ENCODE measurements at places on chromosomes 13 and 19. TPM values are rescaled to one million over a fixed set of nuclear protein-coding genes. Genes with fewer than 3 reads are reported as not detected.
A peak's percentile ranks its signal among the peaks of the same experiment; 100 is the strongest.

- no peak for DNase-seq
Measured at GRCh38 chr13:76865109-76865508, 21.1 kb downstream of the KCTD12 start.

GRCh38 chr19:17680230-17680722 lies 7.9 kb downstream of the UNC13A start:
- DNase-seq: peak; percentile 48

DNA sequence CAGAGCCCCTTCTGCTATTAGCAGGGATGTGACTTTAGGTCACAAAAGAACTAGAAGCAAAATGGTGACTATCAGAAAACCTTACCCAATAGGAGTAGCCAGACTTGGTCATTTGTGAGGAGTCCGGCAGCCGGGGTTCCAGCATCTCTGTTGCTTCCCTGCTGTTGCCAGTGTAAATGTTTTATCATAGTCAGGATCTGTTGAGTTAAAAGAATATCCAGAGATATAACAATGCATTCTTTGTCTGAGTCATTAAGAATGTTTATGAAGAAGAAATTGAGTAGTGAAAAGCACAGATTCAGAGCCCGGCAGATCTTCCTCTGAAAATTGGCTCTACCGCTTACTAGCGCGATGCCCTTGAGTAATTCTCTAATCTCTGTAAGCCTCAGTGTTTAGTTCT lies 84.2 kb downstream of the COL4A2 start:
- no peak for DNase-seq

DNA sequence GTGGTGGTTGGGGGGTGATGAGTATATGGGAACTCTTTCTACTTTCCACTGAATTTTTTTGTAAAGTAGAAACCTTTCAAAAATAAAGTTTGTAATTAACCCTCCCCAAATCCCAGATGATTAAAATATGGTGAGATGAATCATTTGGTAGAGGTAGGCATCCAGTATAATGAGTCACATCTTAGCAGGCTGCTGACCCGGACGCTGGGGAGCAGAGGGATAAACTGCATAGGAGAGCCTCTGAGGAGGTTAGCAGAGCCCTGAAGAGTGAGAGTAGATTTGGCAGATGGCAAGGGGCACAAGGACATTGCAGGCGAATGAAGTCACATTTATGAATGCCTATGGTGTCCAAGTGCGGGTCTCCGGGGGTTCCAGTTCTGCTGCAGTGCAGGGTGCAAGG lies 293.8 kb downstream of the FGF9 start:
- no peak for DNase-seq

DNA sequence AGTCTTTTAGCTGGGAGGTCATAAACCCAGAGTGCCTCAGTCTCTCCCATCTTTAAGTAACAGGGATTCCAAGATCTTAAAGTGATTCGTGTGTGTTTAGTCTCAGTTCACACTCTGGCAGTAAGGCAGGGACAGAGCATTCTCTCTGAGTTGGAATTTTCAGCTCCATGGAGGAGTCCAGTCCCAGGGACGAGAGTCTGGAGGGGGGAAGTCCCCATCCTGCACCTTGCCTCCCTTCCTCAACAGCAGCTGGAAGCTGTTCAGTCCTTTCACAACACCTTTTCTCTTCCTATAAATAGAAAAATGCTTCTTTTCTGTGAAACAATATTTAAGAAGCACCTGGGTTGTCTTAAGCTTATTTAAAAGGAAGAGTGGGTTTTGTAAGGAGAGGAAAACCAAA lies 82.0 kb downstream of the KLF5 start:
- peak; percentile 9 for DNase-seq

- no peak for DNase-seq
Measured at GRCh38 chr19:38360839-38361631, 13.3 kb upstream of the PSMD8 start.

- DNase-seq: no peak
Measured at GRCh38 chr13:34671137-34671536, 270.9 kb upstream of the NBEA start.

GRCh38 chr19:48023518-48023917 lies 20.4 kb downstream of the CABP5 start:
- no peak for DNase-seq

- DNase-seq: no peak
Measured at GRCh38 chr13:36493046-36493445, 60.8 kb downstream of the CCNA1 start.

DNA sequence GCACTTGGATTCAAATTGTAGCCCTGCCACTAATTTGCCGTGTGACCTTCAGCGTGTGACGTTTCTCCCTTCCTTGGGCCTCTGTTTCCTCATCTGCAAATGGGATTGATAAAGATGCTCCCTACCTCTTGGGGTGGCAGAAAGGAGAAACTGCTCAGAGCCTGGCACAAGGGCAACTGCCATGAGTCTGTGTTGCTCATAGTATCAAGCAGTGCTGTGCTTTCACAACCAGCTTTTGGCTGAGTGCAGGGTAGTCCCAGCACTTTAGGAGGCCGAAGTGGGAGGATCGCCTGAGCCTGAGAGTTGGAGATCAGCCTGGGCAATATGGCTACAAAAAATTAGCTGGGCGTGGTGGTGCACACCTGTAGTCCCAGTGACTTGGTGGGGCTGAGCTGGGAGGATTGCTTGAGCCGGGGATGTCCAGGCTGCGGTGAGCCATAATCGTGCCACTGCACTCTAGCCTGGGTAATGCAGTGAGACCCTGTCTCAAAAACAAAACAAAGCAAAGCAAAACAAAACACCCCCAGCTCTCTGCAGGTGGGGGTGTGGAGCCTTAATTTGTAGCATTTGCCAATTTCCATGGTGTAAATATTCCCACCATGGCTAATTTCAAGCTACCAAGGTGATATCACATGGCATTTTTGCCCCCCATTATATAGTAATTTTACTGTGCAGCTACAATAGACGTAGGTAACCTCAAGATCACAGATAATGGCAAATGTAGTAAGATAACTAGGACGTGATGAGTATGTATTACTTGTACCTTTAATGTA lies 1.6 kb upstream of the MARK4 start:
- DNase-seq: no peak

GRCh38 chr13:69857183-69857821 lies 250.3 kb upstream of the ATXN8OS start:
- peak; percentile 73 for DNase-seq

DNA sequence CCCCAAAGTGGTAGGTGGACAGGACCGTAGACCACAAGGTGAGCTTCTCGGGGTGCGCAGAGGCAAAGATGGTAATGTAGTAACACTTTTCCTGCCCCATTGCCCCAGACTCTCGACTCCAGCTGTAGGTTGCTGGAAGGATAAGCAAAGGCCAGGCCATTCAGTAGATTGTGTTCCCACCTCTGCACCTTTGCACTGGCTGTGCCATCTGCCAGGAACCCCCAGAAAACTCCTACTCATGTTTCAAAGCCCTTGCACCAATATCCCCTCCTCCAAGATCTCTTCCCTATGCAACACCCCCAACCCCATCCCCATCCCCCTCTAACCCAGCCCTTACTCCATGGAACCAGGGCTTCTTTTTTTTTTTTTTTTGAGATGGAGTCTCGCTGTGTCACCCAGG lies 18.3 kb downstream of the IL12RB1 start:
- no peak for DNase-seq

- no peak for DNase-seq
Measured at GRCh38 chr13:20715330-20715712, 11.8 kb downstream of the IL17D start.

DNA sequence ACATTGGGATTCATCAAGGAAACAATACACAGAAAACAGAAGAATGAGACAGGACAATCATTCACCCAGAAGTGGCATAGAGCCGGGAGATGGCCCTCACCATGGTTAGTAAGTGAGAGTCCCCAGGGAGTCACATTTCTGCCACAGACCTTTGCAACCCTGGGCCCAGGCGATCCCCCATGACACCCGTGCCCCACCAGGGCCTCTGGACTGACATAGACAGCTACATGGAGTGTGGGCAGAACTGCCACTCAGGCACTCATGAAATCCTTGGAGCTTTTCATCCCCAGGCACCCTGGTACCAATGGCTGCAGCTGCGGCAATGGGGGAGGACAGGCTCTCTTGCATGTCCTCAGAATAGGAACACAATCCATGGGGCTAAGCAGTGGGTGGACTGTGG lies 174.5 kb upstream of the TRPC4 start:
- no peak for DNase-seq

DNA sequence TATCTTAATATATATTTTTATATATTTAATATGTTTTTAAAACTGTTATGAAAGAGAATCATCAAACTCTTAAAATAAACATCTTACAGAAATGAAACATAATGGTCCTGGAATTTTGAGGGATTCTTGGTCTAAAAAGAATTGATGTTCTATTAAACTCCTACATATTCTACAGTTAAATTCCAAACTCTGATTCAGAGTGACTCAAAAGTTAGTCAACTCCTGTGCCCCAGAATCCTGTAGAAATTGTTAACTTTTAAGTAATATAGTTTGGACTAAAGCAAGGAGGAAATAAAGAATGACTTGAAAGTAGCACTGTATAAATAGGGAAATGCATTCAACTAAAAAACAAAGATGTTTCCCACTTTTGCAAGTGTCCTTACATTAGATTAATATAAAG lies 47.7 kb downstream of the FNDC3A start:
- DNase-seq: no peak

GRCh38 chr13:43191546-43191945 lies 168.2 kb downstream of the DNAJC15 start:
- peak; percentile 10 for DNase-seq

GRCh38 chr19:19860756-19861390 lies 4.8 kb upstream of the ZNF253 start:
- DNase-seq: no peak

DNA sequence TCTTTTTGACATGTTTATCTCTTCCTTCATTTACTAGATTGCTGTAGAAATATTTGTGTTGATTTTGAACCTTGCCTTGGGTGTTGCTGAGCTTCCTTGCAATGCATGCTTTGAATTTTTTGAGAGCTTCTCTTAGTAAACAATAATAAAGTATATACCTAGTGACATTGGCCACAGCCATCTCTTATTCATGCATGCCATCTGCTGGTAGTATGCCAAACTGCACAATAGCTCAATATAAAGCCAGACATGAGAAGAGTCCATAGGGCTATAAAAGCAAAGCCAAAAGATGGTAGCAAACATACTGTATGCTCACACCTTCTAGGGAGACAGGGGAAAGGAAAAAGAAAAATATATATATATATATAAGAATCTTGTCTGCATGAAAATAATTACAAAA lies 18.9 kb upstream of the ZSCAN5A start:
- DNase-seq: peak; percentile 79

DNA sequence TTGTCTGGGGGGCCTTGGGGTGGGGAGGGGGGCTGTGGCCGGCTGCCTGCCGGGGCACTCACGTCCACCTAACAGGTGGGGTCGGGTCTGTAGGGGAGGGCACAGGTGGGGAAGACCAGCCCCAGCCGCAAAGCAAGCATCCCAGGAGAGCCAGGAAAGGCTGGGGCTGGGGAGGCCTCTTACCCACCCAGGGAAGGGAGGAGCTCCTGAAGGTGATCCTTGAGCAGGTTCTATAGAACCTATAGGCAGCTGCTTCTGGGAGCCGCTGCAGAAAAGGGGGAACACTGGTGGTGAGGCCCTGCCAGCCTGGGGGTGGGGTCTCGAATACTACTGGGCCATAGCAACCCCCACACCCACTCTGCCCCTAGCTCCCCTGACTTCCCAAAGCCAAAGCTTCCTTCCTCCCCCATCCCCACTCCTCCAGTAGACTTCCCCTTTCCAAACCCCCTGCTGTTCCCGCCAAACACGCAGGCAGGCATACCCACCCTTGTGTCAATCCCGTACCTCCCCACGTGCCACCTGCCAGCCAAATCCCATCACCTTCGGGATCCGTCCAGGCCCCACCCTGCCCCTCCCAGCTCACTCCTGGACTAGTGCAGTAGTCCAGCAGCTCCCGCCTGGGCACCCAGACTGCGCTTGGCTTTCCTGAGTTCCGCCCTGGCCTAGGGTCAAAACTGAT lies 5.6 kb downstream of the KLF16 start:
- DNase-seq: no peak

The IGSF23 gene
- total RNA-seq: not detected

The PTGER1 gene
- not detected for total RNA-seq

The WDR88 gene
- total RNA-seq: not detected

The TMEM145 gene
- 0.51 TPM for total RNA-seq

The SHISA7 gene
- not detected for total RNA-seq

The ATP11A gene
- 14.9 TPM for total RNA-seq
